ENCODE measurements at places on chromosomes 5 and 9.

GRCh38 chr9:126519660-126520420 is 93.9 kb upstream of the LMX1B start:
- DNase-seq, result peak; percentile 52

DNA sequence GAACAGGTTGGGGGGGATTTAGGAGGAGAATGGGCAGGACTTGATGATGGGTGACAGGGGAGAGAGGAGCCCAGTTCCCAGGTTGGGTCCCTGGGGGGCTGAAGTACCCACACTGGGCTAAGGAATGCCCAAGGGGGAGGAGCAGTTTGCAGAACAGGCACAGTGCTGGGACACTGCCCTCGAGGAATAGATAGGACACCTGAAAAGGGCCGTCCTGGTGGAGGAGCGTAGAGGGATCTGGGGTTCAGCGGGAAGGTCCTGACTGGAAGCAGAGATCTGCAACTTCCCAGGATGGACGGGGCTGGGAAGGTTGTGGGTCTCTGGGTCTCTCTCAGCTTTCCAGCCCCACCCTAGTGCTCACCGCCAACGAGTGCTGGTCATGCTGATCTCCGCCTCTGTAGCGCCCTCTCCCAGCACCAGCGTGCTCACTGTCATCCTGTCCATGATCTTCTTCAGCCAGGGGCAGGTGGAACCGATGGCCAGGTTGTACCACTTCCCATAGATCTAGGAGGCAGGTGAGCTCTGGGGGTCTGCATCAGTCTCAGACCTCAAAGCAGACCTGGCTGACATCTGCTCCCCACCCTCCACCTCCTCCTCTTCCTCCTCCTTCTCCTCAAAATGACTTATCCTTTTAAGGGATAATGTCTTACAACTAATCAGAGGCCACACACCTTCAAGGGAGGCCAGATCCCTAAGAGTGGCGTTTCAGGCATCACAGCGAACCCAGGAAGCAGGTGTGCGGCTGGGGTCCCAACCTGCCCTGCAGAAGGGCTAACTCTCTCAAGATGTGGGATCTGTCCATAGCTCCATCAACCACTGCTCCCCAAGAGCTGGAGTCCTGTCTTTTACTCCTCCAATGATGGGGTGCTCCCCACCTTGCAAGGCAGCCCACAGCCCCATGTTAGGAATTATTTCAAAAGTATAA is 1.6 kb downstream of the AMBP start:
- no peak for DNase-seq

DNA sequence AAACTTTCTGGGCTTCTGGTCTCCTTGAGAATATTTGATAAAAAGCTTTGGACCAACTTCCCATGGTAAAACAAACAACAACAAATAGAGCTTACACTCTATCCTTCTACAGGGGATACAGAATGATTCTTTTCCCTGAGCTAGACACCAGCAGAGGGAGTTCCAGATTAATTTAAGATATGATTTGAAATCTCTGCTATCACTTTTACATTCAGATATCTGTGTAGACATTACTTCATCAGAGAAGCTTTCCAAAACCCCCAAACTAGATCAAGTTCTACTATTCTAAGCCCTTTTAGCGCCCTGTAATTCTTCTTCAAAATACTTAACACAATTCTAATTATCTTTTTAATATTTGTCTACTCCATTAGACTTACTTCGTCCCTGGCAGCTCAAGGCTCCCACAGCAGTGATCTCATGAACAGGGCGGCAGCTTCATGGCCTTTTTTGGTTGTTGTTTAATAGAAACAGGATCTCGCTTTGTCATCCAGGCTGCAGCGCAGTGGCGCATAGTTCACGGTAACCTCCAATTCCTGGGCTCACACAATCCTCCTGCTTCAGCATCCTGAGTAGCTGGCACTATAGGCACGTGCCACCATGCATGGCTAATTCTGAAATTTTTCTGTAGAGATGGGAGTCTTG is 955 bp upstream of the GALNT12 start:
- DNase-seq, result no peak

GRCh38 chr9:121557581-121558447 is 58.2 kb upstream of the GGTA1 start:
- peak; percentile 63 for DNase-seq

GRCh38 chr9:22052376-22052945 is 43.4 kb upstream of the CDKN2B start:
- DNase-seq, result no peak

GRCh38 chr5:160221082-160221481 is 8.2 kb upstream of the FABP6 start:
- no peak for DNase-seq
